ENCODE measurements at places on chromosomes 1 and 21. TPM values are rescaled to one million over a fixed set of nuclear protein-coding genes. Genes with fewer than 3 reads are reported as not detected.

Gene PCNX2
- polyA plus RNA-seq = 8.7 TPM

Gene PADI3
- polyA plus RNA-seq = 5.2 TPM

Gene MSH4
- not detected for polyA plus RNA-seq

Gene SPRR5
- polyA plus RNA-seq = 0.22 TPM

Gene B4GALT2
- polyA plus RNA-seq = 93.3 TPM

Gene BRDT
- polyA plus RNA-seq = not detected

Gene SV2A
- polyA plus RNA-seq = 3.8 TPM

Gene TMEM200B
- polyA plus RNA-seq = 7.2 TPM

Gene NCSTN
- 61.7 TPM for polyA plus RNA-seq

Gene HFM1
- polyA plus RNA-seq = not detected

Gene LCE3E
- polyA plus RNA-seq = 1.6 TPM

Gene DIO1
- not detected for polyA plus RNA-seq

Gene TFF1
- polyA plus RNA-seq = not detected

Gene SLAMF9
- polyA plus RNA-seq = 0.72 TPM

Gene VASH2
- 0.06 TPM for polyA plus RNA-seq

Gene IFI6
- polyA plus RNA-seq = 1,394 TPM

Gene NPPB
- polyA plus RNA-seq = not detected

Gene NHLH2
- polyA plus RNA-seq = 0.11 TPM

Gene VANGL1
- polyA plus RNA-seq = 6.3 TPM

Gene MX1
- polyA plus RNA-seq = 172 TPM

Gene SPATA6
- 1.3 TPM for polyA plus RNA-seq

Gene CELA3A
- not detected for polyA plus RNA-seq

Gene ITLN2
- not detected for polyA plus RNA-seq

Gene PDC
- polyA plus RNA-seq = not detected

Gene FCAMR
- not detected for polyA plus RNA-seq

Gene DENND1B
- 1.8 TPM for polyA plus RNA-seq

Gene CACNA1S
- polyA plus RNA-seq = not detected

Gene OLIG2
- polyA plus RNA-seq = not detected

Gene CLCA4
- polyA plus RNA-seq = not detected

Gene CTSE
- 0.66 TPM for polyA plus RNA-seq

Gene LGR6
- 0.39 TPM for polyA plus RNA-seq

Gene PCP4L1
- polyA plus RNA-seq = not detected

Gene GUCA2B
- not detected for polyA plus RNA-seq

Gene S100A3
- 29.0 TPM for polyA plus RNA-seq

Gene PRMT2
- polyA plus RNA-seq = 99.5 TPM

Gene TNNI3K
- polyA plus RNA-seq = not detected

Gene PACC1
- 10.4 TPM for polyA plus RNA-seq

Gene KCNA3
- not detected for polyA plus RNA-seq

Gene KRTAP19-3
- polyA plus RNA-seq = not detected

Gene SLC30A10
- not detected for polyA plus RNA-seq

Gene GCSAML
- not detected for polyA plus RNA-seq

Gene KLF17
- polyA plus RNA-seq = not detected

Gene LAD1
- 256 TPM for polyA plus RNA-seq

Gene CYP4A22
- not detected for polyA plus RNA-seq

Gene PKNOX1
- polyA plus RNA-seq = 11.2 TPM

Gene IL23R
- not detected for polyA plus RNA-seq

Gene MATN1
- polyA plus RNA-seq = 0.07 TPM

Gene AGT
- not detected for polyA plus RNA-seq

Gene SLAMF1
- not detected for polyA plus RNA-seq

Gene CADM3
- polyA plus RNA-seq = not detected

Gene RGS18
- 0.25 TPM for polyA plus RNA-seq

Gene NBPF19
- polyA plus RNA-seq = 1.3 TPM

Gene NTPCR
- 48.7 TPM for polyA plus RNA-seq

Gene IKBKE
- polyA plus RNA-seq = 10.8 TPM

Gene PROK1
- polyA plus RNA-seq = not detected

Gene SPRR2B
- not detected for polyA plus RNA-seq

Measured in foreskin keratinocyte (primary cell).